ENCODE measurements at places on chromosomes 2 and 18. TPM values are rescaled to one million over a fixed set of nuclear protein-coding genes. Genes with fewer than 3 reads are reported as not detected.

The RASGRP3 gene
- 32.5 TPM for polyA plus RNA-seq

GRCh38 chr2:236974752-236975151, 110.9 kb upstream of the COPS8 start:
- DNase-seq = no peak

- DNase-seq = no peak
These were observed 1.2 kb upstream of the EN1 start for GRCh38 chr2:118848381-118849225.

DNA sequence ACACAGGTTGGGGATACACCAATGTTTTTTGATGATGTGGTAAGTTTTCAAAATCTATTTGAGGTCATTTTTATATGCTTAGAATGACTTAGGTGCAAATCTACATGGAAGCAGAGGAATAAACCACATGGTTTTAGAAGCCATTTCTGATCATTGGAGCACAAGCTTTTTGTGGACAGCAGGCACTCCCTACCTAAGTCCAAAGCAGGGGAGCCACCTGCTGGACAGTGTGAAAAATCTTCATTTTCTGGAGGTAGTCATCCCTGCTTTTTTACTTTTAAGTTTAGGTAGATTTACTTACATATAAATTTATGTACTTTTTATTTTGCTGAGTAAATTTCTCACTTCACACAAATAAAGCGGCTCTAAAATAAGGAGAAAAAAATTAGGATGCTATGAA, 323.2 kb downstream of the PLCL1 start:
- DNase-seq = peak; percentile 71

GRCh38 chr2:233803994-233804393, 25.9 kb downstream of the MROH2A start:
- no peak for DNase-seq

DNA sequence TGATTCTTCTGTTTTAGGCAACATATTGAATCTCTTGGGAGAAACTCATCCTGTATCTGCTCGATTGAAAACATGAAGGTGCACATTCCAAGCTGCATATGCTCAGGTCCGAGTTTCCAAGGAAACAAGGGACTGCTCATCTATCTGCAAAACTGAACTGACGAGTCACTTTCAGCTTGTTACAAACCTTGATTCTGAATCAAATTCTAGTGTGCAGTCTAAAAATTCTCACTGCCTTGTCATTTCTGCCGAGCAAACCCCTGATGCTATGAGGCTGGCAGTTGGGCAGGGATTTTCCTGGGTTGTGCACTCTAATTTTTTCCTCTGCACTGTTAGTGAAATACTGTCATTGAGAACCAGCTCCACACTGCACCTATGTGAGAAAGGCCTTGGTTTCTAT, 101.3 kb upstream of the ETAA1 start:
- DNase-seq = no peak

DNA sequence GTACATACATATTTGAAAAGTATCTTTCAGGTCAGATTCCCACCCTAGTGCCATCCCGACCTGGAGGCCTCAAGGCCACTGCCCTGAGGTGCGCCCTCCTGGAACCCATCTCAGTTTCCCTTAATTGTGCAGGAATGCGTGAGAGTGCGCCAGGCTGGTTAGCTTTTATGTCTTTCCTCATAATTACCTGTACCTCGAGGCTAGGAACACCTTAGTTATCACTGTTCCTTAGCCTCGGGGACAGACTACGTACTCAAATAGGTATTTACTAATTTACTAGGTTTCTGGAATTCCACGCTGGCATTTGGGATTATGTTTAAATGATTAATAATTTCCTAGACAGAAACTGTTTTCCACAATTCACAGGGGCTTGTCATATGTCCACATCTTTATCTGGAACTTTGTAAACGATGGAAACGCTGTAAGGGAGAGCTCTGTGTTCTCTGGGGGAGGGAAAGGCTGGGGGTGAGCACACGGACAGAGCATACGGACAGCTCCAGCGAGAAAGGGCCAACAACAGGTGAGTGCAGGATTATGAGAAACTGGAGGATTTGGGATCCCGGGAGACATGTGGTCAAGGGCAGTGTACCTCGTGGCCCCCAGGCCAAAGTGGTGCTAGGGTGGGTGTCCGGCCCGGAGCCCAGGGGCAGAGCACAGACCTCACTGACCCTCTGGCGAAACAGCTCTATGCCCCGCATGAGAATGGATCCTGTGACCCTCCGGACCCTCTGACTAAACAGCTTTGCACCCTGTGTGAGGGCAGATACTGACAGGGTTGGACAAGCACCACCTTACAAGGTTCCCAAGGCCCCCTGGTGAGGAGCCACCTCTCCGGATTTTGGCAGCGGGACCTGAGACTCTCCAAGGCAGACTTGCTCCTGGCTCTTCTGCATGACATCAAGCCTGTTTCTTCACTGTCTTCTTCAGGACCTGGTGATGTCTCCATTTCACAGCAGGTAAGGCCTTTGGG, 102.0 kb upstream of the PXDN start:
- DNase-seq = no peak

- no peak for DNase-seq
These were observed 184.4 kb upstream of the DOK6 start for GRCh38 chr18:69216321-69216720.

DNA sequence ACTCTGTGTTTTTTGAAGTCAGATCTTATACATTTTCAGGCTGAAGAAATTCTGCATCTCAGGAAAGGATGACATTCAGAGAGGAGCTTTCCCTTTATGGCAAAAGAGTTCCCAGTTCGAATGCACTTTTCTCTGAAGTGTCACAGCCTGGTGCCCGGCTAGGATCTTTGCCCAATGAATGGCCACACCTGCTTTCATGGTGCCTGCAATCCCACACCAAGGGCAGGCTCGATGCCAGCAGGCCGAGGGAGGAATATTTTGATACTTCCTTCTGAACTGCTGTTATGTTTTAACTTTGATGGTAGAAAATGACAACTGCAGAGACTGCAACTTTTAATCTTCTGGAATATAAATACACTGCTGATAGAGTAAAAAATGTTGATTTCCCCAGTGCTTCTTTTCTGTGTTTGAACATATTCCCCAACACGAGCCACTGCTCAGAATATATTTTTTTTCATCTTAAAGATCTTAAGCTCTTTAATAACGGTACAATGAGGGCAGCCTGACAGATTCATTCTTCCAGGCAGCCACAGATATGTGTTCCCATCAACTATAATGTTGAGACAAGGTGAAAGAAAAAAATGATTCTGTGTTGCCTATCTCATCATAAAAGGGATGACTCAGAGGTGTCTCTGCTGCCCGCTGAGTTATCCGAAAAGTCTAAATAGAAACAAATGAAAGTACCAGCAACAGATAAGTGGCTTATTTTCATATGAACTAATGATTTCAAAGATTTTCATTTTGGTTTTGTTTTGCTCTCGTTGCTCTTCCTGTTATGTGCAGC, 848.5 kb downstream of the DCDC2C start:
- DNase-seq = no peak
